ENCODE measurements at places on chromosomes 2 and 18.
A peak's percentile ranks its signal among the peaks of the same experiment; 100 is the strongest.

DNA sequence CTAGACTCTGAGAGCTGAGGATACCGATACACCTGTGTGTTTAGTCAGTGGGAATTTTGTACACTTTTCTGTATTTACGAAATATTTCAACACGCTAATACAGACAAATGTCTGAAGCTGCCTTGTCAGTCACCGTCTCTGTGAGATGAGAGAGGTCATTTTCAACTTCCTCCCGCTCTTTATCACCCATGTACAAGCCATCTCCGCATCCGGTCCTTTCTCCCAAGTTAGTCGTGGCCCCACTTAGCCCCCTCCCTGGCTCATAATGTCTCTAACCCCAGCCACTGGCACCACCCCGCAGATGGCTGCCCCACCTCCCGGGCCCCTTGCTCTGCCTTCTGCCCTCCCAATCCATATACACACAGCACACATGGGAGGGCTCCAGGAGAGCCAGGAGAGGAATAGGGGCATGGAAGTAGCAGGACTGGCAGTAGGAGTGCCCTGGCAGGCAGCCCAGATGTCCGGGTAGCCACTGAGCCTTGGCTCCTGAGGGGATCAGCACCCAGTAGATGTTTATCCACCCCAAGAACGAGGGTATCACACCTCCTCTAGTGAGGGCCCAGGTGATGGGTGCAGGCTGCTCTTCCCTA, 2.0 kb upstream of the RUFY4 start:
- DNase-seq: no peak

GRCh38 chr18:63444580-63444979, 22.3 kb upstream of the VPS4B start:
- no peak for DNase-seq

- no peak for DNase-seq
Observed at GRCh38 chr2:14306268-14306861, 326.2 kb upstream of the LRATD1 start.

DNA sequence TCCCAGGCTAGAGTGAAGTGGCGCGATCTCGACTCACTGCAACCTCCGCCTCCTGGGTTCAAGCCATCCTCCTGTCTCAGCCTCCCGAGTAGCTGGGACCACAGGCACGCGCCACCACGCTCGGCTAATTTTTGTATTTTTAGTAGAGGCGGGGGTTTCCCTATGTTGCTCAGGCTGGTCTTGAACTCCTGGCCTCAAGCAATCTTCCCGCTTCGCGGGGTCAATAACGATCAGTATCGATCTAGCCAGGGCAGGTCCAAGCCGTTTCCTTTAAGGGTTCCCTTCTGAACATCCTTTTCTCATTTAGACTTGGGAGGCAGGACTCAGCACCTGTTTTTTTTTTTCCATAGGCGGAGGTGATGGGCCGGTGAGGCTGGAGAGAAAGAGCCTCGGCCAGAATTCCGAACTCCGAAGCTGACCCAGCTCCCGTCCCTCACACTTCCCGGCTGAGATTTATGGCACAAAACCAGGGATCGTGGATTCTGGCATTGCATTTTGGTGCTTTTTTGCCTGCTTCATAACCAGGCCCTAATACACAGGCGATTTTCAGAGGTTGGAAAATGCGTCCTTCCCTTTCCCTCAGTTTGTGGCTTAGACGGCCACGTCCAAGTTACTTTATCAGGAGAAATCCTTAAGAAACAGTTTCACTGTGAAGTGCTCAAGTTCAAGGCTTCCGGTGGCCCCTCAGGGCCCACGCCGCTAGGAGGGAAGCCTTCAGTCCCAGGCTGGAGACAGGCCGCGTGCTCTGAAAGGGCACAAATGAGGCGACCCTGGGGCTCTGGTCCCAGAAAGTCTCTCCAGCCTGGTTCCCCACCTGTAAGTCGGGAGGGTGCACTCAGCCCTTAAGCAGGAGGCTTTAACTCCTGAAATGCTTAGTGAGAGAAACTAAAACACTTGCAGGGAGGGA, 998 bp upstream of the SLC66A3 start:
- no peak for DNase-seq

GRCh38 chr18:80009661-80010550, 21.5 kb upstream of the TXNL4A start:
- DNase-seq: no peak

DNA sequence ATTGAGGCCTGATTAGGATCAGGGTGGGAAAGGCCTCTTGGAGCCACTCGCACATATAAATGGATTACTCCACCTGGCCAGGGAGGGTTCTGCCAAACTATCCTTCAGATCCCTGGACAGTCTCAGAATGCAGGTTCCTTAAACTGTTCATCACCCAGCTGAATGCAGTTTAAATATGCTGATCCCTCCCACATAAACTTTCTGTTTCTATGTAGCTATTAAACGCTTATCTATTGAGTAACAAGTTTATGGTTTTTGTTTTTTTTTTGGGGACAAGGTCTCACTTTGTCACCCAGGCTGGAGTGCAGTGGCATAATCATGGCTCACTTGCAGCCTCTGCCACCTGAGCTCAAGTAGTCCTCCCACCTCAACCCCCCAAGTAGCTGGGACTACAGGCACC, 1.9 kb downstream of the CAD start:
- DNase-seq: no peak

DNA sequence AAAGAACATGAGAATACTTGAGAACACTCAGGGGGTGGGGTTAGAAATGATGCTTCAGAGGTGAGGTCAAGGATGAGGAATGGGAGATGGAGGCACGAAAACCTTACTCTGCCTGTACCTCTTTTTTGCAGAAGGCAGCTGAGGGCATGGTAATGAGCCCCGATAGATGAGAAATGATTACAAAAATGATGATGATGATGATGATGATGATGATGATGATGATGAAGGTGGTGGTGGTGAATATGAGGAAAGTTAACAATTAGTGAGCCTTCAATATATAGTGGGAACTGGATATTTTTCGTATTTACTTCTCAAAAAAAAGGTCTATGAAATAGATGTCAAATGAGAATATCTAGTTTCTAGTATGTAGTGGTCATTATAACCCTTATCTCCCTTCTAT, 584.3 kb downstream of the EPHA4 start:
- DNase-seq: no peak

DNA sequence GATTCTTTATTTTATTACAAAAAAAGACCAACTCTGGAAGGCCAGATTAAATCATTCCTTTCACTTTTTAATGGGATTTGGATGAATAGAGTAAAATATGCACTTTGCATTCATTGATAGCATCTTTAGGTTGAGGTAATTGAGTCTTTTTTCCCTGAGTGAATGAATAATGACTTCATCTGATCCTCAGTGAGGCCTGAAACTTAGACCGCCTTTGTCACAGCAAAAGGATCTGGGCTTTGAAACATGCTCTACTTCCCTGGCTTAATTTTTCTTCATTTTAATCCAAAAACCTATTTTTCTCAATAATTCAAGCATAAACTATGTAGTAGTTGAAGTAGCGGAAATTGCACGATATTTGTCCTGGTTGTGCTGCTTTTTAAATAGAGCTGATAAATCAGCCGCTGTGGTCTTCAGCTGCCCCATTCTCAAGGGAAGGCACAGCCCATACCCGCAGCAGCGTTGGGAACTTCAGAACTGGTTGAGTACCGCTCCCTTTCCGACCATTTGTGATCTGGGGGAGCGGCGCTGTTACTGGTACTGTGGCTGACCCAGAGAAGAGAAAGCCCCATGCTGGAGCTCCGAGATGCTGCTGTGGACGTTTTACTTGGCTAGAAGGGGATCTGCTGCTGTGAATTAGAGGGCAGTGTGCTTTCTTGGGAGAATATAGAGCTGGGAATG, 145.3 kb upstream of the NFATC1 start:
- no peak for DNase-seq

GRCh38 chr2:224753743-224754540, 37.8 kb upstream of the CCDC195 start:
- no peak for DNase-seq

DNA sequence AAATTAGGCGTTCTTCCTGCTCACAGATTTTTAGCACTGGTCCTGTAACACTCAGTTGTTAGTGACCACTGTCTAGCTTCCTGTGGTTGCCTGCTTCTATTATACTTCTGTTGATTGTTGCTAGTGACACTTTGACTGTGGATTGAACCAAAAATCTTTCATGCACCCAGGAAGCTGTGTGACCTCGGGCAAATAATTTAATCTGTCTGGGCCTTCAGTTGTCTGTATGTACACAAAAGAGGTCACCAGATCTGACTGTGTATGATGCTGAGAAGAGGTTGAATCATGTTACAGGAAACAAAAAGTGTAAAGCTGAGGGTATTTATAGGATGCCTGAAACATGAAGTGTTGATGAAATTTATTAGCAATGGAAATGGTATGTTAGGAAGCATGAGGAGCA, 12.7 kb downstream of the ICOS start:
- no peak for DNase-seq

DNA sequence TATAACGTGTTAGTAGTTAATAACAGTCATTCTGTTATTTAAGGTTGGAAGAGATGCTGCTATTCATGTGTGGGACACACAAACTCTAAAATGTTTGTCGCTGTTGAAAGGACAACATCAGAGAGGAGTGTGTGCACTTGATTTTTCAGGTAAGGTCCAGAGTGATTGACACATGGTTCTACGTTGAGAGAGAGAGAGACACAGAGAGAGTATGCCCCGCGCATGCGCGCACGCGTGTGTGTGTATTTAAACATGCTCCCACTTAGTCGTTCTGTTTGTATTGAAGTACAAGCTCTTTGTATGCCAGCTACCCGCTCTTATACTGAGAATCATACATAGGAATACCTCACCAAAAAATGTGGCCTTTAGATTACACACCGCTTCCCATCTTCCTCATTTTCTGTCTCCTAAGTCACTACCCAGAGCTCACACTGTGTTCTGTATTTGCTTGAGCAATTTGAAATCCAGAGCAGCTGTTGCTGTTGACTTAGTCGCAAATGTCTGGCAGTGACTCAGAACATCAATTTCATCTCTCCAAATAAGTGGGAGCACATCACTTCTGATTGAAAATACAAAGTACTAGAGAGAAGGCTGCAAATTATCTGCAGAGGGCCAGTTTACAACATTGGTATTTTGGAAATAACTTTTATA, 148.1 kb downstream of the EML6 start:
- DNase-seq: no peak

DNA sequence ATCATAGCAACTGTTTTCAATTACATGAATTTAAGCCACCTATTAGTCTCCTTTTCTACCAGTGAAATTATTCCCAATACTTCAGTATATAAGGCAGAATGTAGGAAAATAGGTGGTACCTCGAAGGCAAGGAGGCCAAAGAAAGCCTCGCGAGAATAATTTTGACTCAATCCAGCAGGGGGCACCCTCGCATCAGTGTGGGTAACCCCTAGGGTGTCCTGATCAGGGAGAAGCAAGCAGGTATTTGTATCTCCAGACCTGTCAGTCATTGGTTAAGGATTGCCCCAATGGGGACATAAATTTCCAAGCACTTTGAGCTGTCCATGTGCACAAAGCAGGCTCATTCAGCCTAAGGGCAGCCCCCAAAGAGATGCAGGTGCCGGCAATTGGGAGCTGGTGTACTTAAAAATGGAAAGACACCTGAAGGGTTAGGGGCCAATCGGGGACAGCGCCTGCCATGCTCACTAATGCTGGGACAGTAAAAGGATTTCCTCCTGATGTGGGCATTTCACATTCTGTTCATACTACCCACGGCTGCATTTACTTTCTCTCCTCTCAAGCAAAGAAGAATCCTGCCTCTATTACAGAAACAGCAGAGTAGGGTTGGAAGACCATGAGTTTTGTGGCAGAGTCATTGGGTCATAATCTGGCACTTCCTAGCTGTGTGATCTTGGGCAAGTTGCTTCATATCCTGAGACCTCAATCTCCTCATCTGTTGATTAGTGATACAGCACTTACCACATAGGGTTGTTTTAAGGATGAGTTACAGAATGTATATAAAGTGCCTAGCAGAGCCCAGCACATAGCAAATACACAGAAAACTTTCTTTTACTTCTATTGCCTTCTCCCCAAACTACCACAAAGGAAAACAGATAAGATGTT, 136.1 kb downstream of the ICOS start:
- peak; percentile 56 for DNase-seq

DNA sequence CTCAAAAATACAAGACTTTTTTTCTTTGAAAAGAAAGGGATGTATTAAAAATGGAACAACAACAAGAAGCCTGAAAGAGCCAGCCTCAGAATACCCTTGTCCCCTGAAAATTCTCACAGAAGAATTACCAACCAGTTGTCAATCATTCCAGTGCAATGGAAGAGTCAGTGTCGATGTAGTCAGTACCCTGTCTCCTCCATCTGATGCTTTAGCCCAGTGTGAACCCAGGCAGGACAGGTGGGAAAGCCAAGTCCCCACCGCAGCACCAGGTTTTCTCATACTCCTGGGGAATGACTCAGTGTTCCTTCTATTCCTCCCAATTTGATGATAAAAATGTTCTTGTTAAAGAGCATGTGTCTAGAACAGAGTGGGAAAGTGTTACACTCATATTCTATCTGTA, 332.0 kb upstream of the CHAC2 start:
- DNase-seq: no peak

DNA sequence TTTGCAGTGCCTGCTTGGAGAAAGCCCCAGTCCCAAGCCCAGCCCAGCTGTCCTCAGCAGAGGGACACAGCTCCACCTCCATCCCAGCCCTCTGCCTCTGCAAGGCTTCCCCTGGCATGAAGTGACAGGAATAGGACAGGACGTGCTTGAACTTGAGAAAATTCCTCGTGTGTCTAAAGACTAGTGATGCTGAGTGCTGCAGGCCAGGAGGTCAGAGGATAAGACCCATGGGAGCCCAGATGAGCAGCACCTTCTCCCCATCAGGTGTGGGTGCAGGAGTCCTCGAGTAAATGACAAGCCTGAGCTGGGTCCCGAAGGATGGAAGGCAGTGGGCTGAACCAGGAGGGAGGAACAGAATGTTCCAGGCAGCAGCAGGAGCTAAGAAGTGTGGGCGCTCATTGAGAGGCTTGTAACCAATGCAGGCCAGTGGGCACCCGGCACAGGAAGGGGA, 67.8 kb upstream of the UXS1 start:
- DNase-seq: no peak

- DNase-seq: no peak
Observed at GRCh38 chr2:109448207-109448606, 165.6 kb downstream of the SEPTIN10 start.

GRCh38 chr2:26595146-26595545, 46.0 kb downstream of the CIB4 start:
- no peak for DNase-seq

GRCh38 chr2:105329197-105329554, 359 bp downstream of the TGFBRAP1 start:
- no peak for DNase-seq

GRCh38 chr2:10002681-10003080, 40.7 kb upstream of the KLF11 start:
- no peak for DNase-seq

GRCh38 chr2:85231952-85232351, 95.8 kb downstream of the TGOLN2 start:
- DNase-seq: no peak

GRCh38 chr2:15072836-15073235, 440.3 kb downstream of the LRATD1 start:
- no peak for DNase-seq

DNA sequence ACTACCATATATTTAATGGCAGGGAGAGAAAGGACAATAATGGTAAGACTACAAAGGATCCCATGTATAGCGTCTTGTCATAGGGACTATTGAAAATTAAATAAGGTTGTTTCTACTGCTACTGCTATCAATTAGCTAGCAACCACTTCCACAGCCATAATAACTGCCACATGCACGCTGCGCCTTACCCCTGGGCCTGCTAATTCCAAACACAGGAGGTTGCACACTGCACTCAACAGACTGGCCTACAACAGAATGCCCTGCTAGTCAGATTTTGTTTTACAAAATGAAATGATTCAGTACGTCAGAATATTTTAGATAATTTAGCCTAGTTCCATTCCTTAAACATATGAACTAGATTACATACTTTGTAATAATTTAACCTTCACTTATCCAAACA, 121.0 kb upstream of the SMAD7 start:
- DNase-seq: no peak

- no peak for DNase-seq
Observed at GRCh38 chr2:99864561-99865553, 277.5 kb downstream of the AFF3 start.
